Activated T-helper 1 cell treated with anti-CD3 and anti-CD28 coated beads, Interleukin-2, amount 50 U/mL, for 16 hours (primary cell): ENCODE measurements at places on chromosomes 4 and X.

DNA sequence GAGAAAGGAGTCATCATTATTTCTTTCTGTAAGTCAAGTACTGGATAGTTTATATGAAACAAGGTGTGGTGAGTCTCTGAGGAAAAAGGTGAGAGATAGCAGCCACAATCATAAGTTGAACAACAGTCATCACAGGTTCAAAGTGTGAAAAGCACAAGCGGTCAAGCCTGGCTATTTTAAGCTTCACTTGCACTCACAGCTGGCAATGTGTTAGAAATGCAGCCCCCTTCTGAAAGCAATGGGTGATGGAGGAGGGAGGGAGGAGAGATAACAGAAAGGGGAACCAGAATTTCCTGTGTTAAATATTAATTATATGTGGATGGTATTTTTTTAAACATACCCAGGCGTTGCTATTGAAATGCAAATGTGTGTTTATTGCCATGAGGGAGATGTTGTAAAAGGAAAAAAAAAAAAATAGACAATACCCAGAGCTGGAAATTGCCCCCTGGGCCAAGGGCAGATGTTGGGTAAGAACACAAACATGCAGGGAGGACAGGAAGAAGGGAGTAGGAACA, 26.9 kb upstream of the BMP3 start:
- no peak for DNase-seq

- no peak for DNase-seq
Measured at GRCh38 chr4:139528377-139529005, 27.5 kb downstream of the SETD7 start.

DNA sequence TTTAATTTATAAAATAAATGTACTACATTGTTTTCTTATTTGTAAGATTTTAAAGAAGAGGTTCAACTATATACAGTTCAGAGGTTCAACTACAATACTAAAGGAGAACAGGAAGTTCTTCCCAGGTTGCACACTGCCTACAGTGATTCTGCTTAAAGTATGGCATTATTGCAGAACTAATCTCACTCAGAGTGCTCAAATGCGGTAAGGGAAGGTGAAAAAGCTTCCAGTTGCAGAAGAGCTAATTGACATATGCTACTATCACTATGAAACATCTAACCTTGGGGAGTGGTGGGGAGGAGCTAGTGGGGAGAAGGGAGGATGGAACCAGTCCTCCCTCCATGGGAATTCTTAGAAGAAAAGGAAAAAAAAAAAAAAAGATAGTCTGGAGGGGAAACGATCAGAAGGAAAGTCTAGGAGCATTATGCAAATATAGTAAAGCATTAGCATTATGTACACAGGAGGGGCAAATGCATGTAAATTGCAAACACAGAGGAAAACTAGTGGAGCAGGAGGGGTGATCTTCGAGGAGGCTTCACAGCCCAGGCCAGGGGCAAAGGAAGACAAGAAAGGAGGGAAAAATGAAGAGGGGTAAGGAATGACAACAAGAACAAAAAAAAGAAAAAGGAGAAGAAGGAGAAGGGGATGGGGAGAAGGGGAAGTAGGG, 32.0 kb upstream of the MMAA start:
- DNase-seq, result no peak

DNA sequence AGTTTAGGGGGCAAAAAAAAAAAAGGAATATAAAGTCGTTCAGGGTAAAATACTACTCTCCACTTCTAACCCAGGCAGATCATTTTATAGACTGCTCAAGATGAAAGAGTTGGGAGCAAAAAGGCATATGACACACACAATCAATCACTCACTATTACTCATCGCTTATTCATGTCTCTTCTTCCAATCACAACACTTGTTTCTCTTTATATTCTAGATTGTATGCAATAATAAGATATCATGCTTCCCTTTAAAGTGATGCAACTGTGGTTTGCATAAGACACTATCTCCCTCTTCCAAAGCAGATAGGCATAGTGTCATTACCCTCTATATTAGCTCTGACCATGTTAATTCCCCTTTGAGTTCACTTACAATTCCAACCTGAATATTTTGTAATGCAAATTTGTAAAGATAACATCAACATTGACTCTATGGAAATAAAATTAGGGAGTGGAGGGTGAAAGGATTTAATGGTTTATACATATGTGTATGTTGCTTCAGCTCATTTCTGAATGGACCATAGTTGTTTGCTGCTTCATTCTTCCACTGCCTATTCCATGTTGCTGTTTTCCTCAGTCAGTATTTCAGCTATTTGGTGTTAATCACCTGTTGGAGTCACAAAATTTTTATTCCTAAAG, 154.9 kb upstream of the EPHA5 start:
- DNase-seq, result no peak

DNA sequence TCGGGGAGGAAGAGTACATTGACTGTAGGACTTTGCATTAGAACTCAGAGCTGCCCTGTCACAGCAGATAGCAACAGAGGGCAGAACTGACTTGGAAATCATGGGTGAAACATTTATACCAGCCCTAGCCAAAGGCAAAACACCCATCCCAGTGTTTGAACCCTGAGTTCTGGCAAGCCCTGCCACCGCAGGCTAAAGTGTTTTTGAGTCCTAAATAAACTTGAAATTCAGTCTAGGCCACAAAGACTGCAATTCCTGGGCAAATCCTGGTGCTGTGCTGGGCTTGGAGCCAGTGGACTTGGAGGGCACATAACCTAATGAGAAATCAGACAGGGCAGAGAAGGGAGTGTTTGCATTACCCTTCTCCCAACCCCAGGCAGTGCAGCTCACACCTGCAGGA, 1015.7 kb downstream of the FSTL5 start:
- DNase-seq, result no peak

DNA sequence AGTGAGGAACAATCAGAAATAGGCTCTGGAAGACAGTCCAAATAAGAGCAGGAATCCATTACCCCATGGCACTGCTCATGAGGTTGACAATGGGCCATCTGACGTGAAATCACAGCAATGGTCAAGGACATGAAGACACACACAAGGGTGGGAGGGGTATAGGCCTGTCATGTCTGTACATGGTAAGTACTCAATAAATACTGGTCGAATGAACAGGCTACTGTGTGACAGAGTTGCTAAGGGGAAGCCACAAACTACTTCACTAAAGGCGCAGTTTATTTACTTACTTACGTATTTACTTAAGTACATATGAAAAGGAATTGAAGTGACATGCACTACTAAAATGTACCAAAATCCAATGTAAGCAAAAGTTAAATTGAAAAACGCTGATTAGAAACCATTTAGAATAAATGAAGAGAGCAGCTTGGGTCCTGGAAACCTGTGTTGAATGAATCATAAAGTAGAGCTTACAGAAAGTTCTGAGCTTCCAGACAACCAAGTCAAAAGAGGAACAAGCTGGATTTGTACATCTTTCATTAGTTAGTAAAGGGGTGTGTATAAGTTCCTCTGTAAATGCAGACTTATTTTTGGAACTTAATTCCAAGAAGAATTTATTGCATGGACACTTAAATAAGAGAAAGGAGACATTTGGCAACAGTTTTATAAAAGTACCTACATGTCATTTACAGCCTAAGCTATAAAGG, 32.7 kb downstream of the ALPK1 start:
- no peak for DNase-seq

- no peak for DNase-seq
Measured at GRCh38 chr4:143653031-143653430, 47.4 kb downstream of the FREM3 start.

DNA sequence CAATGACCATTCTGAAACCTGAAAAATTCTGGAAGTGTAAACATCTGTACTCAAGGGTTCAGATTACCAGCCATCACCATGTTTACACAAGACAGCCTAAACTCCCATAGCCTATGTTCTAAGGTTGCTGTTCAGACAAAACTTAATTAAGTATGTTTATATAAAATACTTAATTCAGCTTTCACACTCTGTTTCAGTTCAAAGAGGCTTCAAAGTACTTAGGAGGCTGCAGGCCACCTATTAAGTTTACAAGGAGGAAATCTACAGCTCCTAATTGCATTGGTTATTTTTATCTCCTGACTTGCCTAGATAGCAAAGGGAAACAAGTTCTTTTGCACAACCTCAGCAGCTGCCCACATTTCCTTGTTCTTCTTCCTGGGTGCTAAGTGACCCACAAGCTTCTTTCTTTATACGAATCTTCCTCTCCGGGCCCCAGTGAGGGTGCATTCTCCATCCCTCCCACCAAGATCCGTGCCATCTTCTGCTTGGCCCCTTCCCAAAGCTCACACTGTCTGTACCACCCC, 2.0 kb downstream of the GAK start:
- no peak for DNase-seq

DNA sequence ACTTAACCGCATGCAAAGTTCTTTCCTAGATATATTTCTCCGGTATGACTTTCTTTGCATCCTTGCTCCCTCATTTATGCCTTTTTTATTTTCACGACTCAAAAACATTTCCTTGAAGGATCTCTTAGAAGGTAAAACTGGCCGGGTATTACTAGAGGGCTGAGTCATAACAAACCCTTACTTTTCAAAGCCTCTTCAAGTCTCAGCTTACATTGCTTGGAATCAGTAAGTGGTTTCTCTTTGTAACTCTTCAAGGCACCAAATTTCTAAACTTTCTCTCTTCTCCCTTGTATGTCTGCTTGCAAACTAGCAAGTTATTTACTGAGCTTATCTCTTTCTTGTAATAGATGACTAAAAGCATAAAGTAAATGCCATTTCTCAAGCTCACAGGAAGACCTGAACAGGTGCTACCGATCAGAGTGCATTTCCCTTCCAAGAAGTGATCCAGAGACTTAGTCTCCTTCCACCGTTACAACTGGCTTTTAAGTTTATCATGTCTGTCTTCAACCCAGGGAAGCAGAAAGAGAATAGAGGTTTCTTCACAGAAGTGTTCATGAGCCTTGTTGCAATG, 75.5 kb downstream of the ANXA10 start:
- DNase-seq, result no peak

DNA sequence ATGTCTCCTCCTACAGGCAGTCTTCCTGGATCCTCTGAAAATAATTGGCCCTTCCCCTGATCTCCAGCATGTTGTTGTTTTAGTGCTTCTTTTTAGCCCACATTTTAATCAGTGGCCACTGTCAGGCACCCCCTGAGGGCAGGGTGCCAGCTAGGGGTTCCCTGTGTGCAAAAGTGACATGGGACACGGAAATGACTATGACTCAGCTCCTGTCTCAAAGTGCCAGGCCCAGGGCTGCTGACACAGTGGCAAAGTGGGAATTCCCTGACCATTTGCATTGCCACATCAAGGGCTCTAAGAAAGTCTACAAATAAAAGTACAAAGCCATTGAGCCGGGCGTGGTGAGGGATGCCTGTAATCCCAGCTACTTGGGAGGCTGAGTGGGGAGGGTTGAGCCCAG, 24.8 kb downstream of the HMX1 start:
- no peak for DNase-seq

GRCh38 chr4:138892483-138893407, 122.8 kb upstream of the NOCT start:
- DNase-seq, result no peak

DNA sequence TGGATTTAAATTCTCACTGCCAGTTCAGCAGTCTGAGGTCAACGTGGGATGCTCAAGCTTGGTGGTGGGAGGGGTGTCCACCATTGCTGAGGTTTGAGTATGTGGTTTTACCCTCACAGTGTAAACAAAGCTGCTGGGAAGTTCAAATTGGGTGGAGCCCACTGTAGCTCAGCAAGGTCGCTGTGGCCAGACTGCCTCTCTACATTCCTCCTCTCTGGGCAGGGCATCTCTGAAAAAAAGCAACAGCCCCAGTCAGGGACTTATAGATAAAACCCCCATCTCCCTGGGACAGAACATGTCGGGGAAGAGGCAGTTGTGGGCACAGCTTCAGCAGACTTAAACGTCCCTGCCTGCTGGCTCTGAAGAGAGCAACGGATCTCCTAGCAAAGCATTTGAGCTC, 14.9 kb upstream of the RRAGB start:
- no peak for DNase-seq

DNA sequence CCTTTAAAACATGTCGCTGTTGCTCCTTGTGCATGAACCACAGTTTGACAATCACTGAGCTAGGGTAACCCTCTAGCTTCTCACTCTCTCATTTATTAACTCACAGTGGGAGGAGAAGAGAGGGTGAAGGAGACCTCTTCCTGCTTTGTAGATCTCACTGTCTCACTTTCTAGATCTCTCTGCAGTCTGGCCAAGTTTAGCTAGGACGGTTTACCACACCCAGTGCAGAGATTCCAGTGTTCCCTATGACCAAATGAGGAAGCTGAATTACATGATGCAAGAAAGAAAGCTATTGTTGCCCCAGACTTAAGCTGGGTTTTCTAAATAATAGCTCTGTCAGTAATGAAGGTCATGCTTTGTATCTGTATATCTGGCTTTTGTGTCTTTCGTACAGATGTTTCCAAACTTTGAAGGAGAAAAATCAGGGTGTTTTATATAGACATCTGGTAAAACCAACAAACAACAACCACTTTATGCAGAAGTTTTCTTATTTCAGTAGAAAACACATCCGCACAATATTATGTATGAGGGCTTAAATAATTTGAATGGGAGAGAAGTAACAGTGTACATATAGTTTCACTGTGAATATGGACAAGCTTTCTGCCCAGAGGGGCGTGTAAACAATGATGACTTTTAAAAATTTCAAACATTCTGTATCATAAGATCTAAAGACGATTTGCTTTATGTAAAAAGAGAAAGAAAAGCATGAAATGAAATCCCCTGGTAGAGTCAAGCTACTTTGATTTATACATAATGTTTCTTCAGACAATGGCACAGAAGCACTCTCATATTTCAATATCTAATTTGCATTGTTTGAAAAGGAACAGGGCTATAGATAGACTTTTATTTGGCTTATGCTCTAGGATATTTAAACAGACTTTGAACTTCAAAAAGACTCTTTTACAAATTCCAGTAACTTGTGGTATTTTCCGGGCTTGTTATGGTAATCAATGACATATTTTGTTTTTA, 582.3 kb downstream of the FSTL5 start:
- no peak for DNase-seq

- DNase-seq, result no peak
Measured at GRCh38 chr4:156888762-156889161, 82.8 kb downstream of the PDGFC start.

DNA sequence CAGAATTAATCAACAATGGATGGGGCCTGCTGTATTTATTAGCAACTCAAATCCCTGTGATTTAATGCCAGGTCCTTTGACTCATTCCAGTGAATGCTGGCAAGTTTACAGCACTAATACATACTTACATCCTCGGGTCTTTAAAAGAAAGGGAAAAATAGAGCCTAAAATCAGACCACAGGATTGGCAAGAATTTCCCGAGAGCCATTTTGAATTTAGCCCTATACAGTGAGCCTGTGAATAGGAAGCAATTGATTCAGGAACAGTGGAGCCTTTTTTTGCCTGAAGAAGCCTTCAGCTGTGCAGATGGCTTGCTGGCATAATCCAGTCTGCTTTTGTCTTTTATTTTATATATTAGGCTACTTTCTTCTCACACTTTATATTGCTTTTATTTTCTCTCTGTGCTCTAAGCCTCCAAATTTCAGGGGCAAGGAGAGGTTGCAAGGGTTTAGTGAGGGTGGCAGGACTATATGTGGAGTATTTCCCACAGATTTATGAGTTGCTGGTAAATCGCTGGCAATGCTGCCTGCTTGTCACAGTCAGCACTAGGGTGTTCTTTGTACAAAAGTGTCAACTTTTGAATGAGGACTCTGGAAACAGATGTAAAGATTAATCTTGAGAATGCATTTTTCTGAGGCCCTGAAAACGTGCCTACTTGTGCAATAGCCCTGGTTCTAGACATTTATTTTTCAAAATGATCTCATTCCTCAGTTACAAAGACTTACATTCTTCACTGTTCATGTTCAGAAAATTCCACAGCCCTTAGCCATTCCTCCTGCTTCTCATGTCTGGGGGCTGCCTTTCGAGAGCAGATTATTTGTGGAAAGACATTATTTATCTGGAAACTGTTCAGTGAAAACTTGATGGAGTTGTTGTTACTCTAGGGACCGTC, 303.5 kb downstream of the SPRY1 start:
- DNase-seq, result no peak

- no peak for DNase-seq
Measured at GRCh38 chr4:24734511-24734910, 60.9 kb upstream of the SOD3 start.
